ENCODE measurements at places on chromosomes 11 and 22. TPM values are rescaled to one million over a fixed set of nuclear protein-coding genes. Genes with fewer than 3 reads are reported as not detected.

GRCh38 chr11:61967924-61968757 is 707 bp upstream of the FTH1 start:
- peak; percentile 80 for DNase-seq

DNA sequence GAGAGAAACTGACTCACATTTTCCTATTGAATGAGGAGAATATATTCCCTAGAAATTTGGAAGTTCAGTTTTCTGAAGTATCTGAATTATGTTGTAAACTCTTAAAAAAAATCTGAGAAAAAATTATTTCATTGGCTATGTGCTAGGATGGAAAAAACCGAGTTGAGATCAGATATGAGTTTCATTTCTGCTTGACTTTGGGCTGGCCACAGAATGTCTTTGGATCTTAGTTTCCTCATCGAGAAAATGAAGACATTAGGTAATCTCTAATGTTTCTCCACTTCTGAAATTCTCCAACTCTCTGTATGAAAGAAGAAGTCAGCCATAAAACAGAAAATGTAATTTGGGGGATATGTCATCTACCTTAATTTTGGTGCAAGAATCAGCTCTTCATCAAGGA is 28.8 kb downstream of the SLN start:
- no peak for DNase-seq

- peak; percentile 66 for DNase-seq
Observed at GRCh38 chr22:44351685-44352377, 39.1 kb upstream of the SHISAL1 start.

GRCh38 chr11:96235751-96236150 is 107.2 kb downstream of the MAML2 start:
- no peak for DNase-seq

GRCh38 chr11:70584498-70585235 is 186.3 kb downstream of the CTTN start:
- DNase-seq: peak; percentile 53

GRCh38 chr22:42833104-42833503 is 24.0 kb downstream of the ARFGAP3 start:
- DNase-seq: no peak

The SCUBE2 gene
- 2.8 TPM for total RNA-seq

All from aorta (tissue), 5 donors.